ENCODE measurements at places on chromosomes 1 and 21. TPM values are rescaled to one million over a fixed set of nuclear protein-coding genes. Genes with fewer than 3 reads are reported as not detected.

The KRTAP27-1 gene
- total RNA-seq: not detected

The TAS1R1 gene
- not detected for total RNA-seq

The SPAG17 gene
- total RNA-seq: not detected

The SYT2 gene
- total RNA-seq: not detected

The PIGP gene
- 15.2 TPM for total RNA-seq

The RBP7 gene
- not detected for total RNA-seq

The TARBP1 gene
- 35.7 TPM for total RNA-seq

The CFAP410 gene
- 17.4 TPM for total RNA-seq

The SEC16B gene
- not detected for total RNA-seq

The APOBEC4 gene
- not detected for total RNA-seq

The ZNF593OS gene
- not detected for total RNA-seq

The LORICRIN gene
- total RNA-seq: not detected

The KCNJ9 gene
- not detected for total RNA-seq

DNA sequence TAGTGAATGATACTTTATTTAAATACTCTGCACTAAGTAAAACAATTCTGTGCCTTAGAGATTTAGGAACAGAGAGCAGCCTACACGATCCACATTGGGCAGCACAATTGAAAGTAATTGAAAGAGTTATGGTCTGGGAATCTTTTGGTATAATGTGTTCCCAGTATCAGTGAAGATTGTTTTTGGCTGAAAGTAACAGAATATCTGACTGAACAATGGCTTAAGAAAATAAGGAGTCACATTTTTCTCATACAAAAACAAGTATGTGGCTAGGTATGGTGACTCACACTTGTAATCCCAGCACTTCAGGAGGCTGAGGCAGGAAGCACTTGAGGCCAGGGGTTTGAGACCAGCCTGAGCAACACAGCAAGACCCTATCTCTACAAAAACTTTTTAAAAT, 306.2 kb downstream of the NFIA start:
- H3K4me1 ChIP-seq: peaks cover 9% of the 10 kb centered on the region
- H3K36me3 ChIP-seq: no peaks in the 10 kb centered on the region
- H3K4me3 ChIP-seq: no peak overlapping the region
- no peak for DNase-seq

DNA sequence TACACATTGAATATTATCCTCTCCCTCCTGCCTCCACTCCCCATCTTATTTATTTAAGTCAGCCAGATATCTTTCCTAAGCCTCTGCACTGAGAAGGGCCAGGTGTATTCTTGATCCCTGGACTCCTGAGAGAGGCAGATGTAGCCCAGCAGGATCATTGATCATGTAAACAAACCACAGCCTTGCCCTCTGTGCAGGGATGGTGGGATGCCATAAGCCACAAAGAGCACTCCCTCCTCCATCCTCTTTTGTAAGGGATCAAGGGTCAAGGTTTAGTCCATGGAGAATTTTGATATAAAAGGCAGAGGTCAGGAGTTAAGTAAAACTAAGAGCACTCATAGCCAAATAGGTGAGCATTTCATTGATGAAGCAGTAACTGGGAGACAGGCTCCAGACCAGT, 17.3 kb downstream of the PHGDH start:
- no peak overlapping the region for H3K4me3 ChIP-seq
- peaks cover 66% of the 10 kb centered on the region for H3K36me3 ChIP-seq
- no peak for DNase-seq
- peak overlapping the region; percentile 8 for H3K27ac ChIP-seq
- no peaks in the 10 kb centered on the region for H3K4me1 ChIP-seq
- no peaks in the 10 kb centered on the region for H3K27me3 ChIP-seq

DNA sequence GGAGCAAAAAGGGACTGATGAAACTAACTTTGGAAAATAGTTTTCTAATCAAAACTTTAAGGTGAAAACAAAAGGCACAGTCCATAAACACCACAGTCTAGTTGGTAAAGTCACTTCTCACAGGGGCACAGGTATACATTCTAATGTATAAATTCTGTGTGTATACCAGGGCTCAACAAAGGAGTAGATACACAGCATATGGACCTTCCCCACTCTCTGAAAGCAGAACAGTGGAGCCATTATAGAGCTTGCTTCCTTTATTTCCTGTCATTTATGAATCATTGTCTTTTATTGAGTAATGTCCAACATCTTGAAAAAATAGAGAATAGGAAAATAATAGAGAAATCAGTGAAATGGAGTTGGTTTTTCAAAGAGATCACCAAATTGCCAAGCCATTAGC, 746.5 kb upstream of the CHRM3 start:
- H3K27me3 ChIP-seq: no peaks in the 10 kb centered on the region
- H3K4me3 ChIP-seq: no peak overlapping the region
- H3K27ac ChIP-seq: no peak overlapping the region
- DNase-seq: no peak
- H3K4me1 ChIP-seq: no peaks in the 10 kb centered on the region

DNA sequence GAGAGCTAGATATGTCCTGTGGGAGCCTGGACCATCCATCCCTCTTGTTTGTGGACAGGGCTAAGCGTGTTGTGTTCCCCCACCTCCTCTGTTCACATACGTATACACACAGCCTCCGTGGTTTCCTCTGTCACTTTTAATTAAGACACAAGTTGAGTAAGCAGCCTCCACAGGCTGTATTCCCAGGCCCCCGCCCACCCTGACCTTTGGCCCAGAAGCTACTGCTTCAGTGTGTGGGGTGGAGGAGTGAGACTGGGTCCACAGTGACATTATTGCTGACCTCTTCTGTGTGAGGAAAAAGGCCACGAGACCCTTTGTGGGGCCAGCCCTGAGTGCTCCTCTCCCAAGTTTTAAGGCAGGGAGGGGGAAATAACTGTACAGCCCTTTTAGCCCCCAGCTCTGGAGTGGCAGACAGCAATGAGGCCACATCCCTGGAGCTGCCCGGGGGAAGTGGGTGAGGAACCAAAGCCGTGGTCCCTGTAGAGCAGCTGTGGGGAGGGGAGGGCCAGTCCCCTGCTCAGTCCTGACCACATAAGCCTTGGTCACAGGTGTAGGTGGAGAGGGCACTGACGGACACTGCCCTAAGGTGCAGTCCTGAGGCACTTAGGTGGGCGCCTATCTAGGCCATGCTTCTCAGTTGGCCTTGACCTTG, 4.4 kb downstream of the ELOVL1 start:
- no peak overlapping the region for H3K4me3 ChIP-seq
- H3K4me1 ChIP-seq: peaks cover 69% of the 10 kb centered on the region
- H3K36me3 ChIP-seq: peaks cover 76% of the 10 kb centered on the region
- peak overlapping the region; percentile 65 for H3K27ac ChIP-seq
- no peak for DNase-seq

DNA sequence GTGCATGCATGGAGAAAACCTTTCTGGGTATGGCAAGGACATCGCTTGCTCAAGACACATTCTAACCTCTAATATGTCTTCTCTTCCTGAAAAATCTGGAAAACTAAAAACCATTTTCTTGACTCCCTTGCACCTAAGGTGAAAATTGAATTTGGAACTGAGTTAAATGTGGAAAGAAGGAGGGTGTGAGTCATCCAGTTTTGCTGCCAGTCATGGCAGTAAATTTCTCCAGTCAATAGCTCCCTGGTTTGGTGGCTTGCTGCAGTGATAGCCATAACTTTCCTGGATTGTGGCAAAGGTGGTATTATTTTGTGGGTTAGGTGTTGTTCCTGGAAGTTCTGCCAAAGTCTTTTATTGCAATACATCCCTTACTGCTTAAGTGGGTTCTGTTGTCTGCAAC, 2.5 kb downstream of the ZCCHC17 start:
- peaks cover 27% of the 10 kb centered on the region for H3K4me1 ChIP-seq
- peaks cover 17% of the 10 kb centered on the region for H3K36me3 ChIP-seq
- DNase-seq: no peak
- H3K27me3 ChIP-seq: no peaks in the 10 kb centered on the region
- H3K27ac ChIP-seq: no peak overlapping the region
- H3K4me3 ChIP-seq: no peak overlapping the region

GRCh38 chr1:155974208-155975115, 3.9 kb downstream of the ARHGEF2 start:
- peaks cover 74% of the 10 kb centered on the region for H3K4me1 ChIP-seq
- no peaks in the 10 kb centered on the region for H3K27me3 ChIP-seq
- H3K36me3 ChIP-seq: peaks cover 56% of the 10 kb centered on the region
- peak overlapping the region; percentile 93 for H3K27ac ChIP-seq
- DNase-seq: no peak
- peak overlapping the region; percentile 96 for H3K4me3 ChIP-seq

DNA sequence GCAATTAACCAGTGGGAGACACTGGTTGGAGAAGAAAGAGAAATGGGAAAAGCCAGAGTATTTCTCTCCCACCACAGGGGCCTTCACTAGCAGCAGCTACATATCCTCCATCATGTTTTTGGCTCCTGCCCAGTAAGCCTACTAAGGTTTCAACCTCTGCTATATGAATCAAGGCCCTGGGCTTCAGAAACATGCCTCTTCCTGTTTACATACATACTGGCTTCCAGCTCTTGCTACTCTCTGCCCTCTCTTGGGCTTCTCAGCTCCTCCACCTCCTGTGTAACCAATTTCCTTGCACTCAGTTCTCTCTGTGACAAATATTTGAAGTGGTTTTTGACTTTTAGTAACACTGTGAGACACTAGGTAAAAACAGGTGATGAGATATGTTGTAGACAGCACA, 80.8 kb downstream of the LRRC7 start:
- H3K36me3 ChIP-seq: no peaks in the 10 kb centered on the region
- H3K27me3 ChIP-seq: no peaks in the 10 kb centered on the region
- no peak overlapping the region for H3K4me3 ChIP-seq
- peak overlapping the region; percentile 13 for H3K27ac ChIP-seq

- H3K36me3 ChIP-seq: peaks cover 30% of the 10 kb centered on the region
- H3K4me3 ChIP-seq: no peak overlapping the region
- peak; percentile 57 for DNase-seq
- peak overlapping the region; percentile 4 for H3K27ac ChIP-seq
Observed at GRCh38 chr1:231357831-231358354, 19.8 kb downstream of the SPRTN start.

DNA sequence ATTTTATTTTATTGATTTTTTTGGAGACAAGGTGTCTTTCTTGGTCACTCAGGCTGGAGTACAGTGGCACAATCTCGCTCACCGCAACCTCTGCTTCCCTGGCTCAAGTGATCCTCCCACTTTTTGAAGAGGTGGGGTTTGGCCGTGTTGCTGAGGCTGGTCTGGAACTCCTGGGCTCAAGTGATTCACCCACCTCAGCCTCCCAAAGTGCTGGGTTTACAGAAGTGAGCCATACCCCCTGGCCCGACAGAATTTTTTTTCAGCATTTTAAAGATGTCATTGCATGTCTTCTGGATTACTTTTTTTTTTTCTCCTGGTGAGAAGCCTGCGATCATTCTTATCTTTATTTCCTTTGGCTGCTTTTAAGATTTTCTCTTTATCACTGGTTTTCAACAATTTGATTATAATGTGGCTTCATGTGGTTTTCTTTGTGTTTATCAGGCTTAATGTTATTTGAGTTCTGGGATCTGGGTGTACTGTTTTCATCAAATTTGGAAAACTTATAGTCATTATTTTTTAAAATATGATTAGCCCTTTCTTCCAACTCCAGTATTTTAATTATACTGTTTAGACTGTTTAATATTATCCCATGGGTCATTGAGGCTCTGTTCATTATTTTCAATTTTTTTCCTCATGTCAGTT, 23.1 kb upstream of the PTBP2 start:
- no peak overlapping the region for H3K27ac ChIP-seq
- H3K27me3 ChIP-seq: peaks cover 11% of the 10 kb centered on the region
- H3K36me3 ChIP-seq: no peaks in the 10 kb centered on the region
- no peaks in the 10 kb centered on the region for H3K4me1 ChIP-seq
- no peak for DNase-seq

- no peak for DNase-seq
- no peak overlapping the region for H3K4me3 ChIP-seq
- no peak overlapping the region for H3K27ac ChIP-seq
- H3K36me3 ChIP-seq: no peaks in the 10 kb centered on the region
- H3K27me3 ChIP-seq: peaks cover 5% of the 10 kb centered on the region
Observed at GRCh38 chr1:41329662-41330587, 31.3 kb upstream of the FOXO6 start.

GRCh38 chr1:222955964-222956363, 141.1 kb downstream of the DISP1 start:
- H3K36me3 ChIP-seq: no peaks in the 10 kb centered on the region
- H3K27ac ChIP-seq: no peak overlapping the region
- no peak overlapping the region for H3K4me3 ChIP-seq

- H3K4me3 ChIP-seq: peak overlapping the region; percentile 73
- peaks cover 57% of the 10 kb centered on the region for H3K4me1 ChIP-seq
- H3K36me3 ChIP-seq: peaks cover 49% of the 10 kb centered on the region
- H3K27ac ChIP-seq: peak overlapping the region; percentile 89
Observed at GRCh38 chr1:113947388-113948107, 18.4 kb downstream of the HIPK1 start.

DNA sequence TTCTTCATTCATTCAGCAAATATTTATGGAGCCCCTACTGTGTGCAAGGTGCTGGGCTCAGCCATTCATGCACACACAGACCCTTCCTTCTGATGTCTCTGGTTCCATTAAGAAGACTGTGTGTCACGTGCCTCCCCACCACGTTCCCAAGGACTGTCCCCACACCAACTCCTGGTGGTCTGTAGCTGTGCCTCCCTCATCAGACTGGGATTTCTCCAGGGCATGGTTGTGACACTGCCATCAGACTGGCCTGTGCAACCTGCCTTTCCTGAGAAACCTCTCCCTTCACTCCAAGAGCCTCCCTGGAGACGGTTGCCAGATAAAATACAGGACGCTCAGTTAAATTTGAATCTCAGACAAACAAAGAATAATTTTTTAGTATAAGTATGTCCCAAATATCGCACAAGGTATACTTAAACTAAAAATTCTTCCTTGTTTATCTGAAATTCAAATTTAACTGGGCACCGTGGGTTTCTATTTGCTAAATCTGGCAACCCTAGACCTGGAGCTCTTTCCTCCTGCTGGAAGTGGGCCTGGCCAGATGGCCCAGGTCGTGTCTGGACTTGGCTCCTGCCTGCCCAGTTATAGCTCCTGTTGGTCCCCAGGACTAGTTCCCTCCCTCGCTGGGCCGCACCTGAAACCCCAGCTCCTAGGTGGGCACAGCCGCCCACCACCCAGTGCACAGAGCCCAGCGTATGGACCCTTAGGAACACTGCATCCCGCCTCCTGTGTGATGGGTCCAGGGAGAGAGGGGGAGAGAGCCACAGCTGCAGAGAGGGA, 76.9 kb downstream of the RAP1GAP start:
- H3K4me3 ChIP-seq: no peak overlapping the region
- no peaks in the 10 kb centered on the region for H3K4me1 ChIP-seq
- DNase-seq: no peak
- peaks cover 2% of the 10 kb centered on the region for H3K27me3 ChIP-seq
- no peak overlapping the region for H3K27ac ChIP-seq

- no peak overlapping the region for H3K27ac ChIP-seq
- no peaks in the 10 kb centered on the region for H3K36me3 ChIP-seq
- H3K27me3 ChIP-seq: peaks cover 18% of the 10 kb centered on the region
- DNase-seq: no peak
- H3K4me1 ChIP-seq: no peaks in the 10 kb centered on the region
Observed at GRCh38 chr1:112806090-112806642, 91.0 kb upstream of the PPM1J start.

GRCh38 chr1:62539028-62539447, 58.3 kb upstream of the ANGPTL3 start:
- H3K36me3 ChIP-seq: no peaks in the 10 kb centered on the region
- H3K4me3 ChIP-seq: no peak overlapping the region
- no peak for DNase-seq
- no peak overlapping the region for H3K27ac ChIP-seq
- H3K4me1 ChIP-seq: no peaks in the 10 kb centered on the region

Measured in activated CD8-positive, alpha-beta T cell treated with anti-CD3 and anti-CD28 coated beads, Interleukin-2, amount 10 ng/mL, durations not matched to agents 7 days and 5 days (primary cell).